Right ventricle myocardium superior (tissue), 1 donor: ENCODE measurements at places on chromosomes 16 and 17.

- DNase-seq = no peak
Measured at GRCh38 chr17:9361188-9361955, 214.2 kb downstream of the STX8 start.

GRCh38 chr16:3099732-3100499 lies 822 bp upstream of the ZSCAN10 start:
- DNase-seq = peak; percentile 96

DNA sequence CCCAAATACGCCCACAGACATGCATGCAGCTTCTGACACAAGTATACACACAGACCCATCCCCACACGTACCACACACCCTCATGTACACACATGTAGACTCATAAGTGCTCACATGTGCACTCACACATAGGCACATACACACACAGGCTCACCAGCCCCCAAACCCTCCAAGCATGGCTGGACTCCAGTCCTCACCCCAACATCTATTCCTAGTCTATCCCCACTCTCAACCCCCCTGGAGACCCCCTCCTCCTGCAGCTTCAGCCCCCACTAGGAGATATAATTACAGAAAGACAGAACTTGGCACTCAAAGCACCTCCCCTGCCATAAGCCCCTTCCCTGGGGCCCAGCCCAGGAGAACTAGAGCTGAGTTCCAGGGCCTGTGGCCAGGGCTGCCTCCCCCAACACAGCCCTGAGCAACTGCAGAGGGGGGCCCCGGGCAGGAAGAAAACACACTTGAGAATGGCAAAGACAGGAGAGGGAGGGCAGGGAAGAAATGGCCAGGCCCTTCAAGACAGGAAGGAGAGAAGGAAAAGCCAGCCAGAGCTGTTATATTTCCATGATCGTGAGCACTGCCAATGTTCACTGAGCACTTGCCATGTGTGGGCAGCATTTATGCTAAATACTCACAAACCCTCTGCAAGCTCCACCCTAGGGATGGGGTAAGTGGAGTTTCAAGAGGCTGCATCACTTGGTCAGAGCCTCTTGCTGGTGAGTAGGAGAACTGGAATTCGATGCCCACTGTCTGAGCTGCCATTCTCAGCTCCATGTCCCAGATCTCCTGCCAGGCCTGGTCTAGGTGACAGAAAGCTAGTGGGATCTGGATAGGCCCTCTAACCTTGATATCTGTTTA lies 224.5 kb downstream of the ZNF423 start:
- no peak for DNase-seq

DNA sequence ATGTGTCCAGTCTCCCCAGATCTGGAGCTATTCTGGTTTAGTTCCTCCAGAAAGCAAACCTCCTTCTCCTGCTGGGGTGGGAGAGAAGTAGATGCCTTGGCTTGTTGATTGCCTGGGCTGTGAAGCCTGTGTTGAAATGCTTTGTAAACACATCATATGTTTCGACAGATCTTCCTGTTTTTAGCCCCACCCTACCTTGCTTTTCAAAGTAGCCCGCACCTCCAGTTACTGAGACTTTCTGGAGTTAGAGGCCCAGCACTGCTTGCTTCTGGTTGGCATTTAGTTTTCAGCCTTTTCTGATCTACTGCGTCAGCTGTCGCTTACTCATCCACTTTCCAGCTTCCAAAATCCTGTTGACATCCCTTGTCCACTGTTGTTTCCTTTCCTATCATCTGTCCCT lies 17.9 kb upstream of the NDEL1 start:
- DNase-seq = no peak

DNA sequence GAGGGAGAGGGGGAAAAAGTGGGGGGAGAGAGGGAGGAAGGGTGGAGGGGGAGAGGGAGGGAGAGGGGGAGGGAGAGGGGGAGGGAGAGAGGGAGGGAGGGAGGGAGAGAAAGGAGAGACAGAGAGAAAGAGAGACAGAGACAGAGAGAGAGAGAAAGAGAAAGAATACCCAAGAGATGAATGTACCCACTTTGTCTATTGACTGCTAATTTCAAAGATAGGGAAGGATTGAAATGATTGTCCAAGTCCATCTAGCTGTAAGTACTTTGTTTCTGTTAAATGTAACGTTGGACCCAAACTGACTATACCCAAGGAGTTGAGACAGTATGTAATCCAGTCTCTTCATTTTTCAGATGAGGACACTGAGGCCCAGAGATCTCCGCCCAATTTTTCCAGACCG lies 374.9 kb downstream of the GRIN2A start:
- DNase-seq = no peak

GRCh38 chr17:11598274-11599221 lies at the start of gene DNAH9:
Gene DNAH9 (plus strand): TSS chr17:11598470. CDS start chr17:11598499, 29 bp downstream.
- peak; percentile 98 for DNase-seq

- no peak for DNase-seq
Measured at GRCh38 chr17:5297245-5297644, 15.2 kb downstream of the RABEP1 start.

DNA sequence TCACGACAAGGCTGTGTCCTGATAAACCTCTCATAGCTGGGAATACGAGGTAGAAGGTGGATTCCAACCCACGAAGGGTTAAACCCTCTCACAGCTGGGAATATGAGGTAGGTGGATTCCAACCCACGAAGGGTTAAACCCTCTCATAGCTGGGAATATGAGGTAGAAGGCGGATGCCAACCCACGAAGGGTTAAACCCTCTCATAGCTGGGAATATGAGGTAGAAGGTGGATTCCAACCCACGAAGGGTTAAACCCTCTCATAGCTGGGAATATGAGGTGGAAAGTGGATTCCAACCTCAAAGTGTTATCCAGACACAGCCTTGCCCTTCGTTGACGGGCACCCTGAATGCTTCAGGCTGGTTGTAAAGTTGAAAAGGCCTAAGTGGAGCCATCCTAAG lies 31.0 kb downstream of the AXIN1 start:
- DNase-seq = no peak

DNA sequence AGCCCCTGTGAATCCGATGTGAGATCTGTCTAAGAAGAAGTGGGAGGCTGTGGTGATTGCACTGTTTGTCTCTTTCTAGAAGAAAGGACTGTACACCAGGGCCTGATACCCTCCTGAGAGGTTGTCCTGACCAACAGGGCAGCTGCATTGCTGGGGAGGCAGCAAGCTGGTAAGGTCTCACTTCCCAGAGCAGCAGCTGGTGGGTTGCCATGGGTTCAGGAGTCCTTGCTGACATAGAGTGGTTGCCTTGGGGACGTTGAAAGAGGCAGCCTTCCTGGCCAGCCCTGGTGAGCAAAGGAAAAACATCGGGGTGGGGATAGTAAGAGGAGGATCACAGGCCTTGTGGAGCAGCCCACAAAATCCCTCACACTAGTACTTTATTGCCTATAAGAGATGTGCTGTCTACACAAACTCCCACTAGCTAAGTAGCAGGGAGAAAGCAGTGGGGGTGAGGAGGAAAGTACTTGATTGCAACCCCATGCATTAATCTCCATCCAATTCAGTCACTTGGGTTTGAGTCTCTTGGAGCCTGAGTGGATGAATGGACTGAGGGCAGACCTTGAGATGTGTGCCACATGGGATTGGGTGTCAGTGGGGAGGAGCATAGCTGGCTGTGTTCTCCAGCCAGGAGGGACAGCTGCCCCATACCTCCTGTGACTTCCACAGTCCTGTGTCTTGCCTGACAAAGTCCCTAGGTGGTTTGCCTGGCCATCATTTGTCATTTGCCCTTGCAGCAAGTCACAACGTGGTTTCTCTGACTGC lies 143.8 kb upstream of the RPL38 start:
- no peak for DNase-seq

GRCh38 chr17:20142268-20142667 lies 133.1 kb downstream of the SPECC1 start:
- no peak for DNase-seq

DNA sequence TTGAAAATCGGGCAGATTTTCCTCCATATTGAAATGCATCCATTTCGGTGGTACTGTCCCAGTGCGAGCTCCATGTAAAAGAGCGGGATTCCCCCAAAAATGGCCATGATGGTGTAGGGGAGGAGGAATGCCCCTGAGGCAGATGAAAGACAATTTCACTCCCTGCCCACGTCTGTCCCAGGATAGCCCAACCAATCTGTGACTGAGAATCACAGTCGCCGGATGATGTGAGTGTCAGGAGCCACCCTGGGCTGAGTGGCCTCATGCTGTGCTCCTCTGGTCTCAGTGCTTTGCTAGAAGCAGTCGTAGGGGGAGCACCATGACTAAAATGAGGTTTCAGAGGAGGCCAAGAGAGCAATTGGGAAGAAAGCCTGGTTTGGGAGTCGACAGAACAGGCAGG lies 16.7 kb downstream of the SLC6A4 start:
- no peak for DNase-seq

DNA sequence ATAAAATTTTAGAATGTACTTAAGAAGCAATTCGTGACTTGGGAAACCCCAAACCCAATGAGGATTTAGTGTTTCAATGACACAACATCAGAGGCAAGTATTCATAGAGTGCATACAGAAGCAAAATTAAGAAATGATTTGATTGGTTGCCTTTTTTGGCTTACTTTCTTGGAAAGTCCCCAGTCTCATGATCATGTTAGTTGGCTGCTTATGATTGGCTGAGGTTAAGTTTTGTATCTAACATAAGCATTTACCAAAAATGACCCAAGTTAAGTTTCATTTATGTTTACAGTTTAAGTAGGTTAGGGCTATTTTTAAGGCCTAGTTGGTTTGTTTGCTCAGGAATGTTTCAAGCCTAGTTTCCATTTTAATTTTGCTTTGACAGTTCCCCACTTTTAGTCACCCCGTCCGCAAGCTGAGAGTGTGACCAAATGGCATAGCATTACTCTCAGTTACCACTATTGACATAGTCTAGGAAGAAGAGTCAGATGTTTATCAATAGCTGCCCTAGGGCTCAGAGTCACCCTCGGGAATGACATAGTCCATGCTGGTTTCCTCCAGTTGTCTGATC lies 36.2 kb downstream of the DGKE start:
- no peak for DNase-seq

DNA sequence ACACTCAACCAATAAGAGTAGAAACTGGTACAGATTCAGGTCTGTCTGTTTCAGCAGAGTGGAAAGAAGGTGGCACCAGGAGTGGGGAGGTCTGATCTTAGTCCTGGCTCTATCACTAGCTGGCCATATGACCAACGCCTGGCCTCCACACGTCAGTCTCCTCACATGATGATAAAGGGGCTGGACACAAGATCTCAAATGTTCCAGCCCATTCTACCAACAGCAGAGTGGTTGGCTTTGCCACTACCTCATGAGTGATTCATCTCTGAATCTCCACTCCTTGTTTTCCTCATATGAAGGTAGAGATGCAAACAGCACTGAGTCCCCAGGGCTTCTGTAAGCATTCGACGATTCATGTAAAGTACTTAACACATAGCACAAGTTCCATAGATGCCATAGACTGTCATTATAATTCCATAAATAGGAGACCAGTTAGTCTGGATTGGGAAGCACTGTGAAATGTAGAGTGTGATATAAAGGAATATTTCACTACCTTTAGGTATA lies 281.9 kb upstream of the ASIC2 start:
- no peak for DNase-seq

GRCh38 chr16:20707461-20707860 lies 10.0 kb upstream of the ACSM1 start:
- DNase-seq = no peak

DNA sequence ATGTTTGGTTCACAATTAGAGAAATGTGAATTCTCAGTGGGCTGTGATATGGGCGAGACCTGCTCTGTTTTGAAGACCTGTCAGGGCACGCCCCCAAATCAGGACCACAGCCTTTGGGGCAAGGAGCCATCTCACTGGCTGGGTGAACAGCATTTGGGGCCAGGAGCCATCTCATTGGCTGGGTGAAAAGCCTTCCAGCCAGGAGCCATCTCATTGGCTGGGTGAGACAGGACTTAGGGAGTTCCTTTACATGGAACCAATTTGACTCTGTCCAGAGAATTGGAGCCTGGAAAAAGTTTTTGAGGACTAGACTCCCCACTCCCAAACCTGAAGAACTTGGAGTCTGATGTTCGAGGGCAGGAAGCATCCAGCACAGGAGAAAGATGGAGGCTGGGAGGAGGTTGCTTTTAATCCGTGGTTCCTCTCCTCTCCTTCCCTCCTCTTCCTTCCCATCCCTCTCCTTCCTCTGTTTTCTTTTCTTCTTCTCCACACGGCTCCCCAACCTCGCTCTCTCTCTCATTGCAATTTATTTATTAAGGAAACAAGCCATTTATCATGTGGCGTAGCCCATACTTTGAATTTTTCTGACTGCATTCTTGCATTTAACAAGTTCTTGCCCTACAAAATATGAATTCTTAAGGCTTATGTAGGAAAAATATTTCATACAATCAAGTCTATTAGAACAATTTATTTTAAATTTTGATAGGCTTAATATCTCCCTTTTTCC lies 19.7 kb downstream of the FOXL1 start:
- DNase-seq = no peak

GRCh38 chr17:78497115-78497540 lies 80.1 kb downstream of the DNAH17 start:
- peak; percentile 74 for DNase-seq

DNA sequence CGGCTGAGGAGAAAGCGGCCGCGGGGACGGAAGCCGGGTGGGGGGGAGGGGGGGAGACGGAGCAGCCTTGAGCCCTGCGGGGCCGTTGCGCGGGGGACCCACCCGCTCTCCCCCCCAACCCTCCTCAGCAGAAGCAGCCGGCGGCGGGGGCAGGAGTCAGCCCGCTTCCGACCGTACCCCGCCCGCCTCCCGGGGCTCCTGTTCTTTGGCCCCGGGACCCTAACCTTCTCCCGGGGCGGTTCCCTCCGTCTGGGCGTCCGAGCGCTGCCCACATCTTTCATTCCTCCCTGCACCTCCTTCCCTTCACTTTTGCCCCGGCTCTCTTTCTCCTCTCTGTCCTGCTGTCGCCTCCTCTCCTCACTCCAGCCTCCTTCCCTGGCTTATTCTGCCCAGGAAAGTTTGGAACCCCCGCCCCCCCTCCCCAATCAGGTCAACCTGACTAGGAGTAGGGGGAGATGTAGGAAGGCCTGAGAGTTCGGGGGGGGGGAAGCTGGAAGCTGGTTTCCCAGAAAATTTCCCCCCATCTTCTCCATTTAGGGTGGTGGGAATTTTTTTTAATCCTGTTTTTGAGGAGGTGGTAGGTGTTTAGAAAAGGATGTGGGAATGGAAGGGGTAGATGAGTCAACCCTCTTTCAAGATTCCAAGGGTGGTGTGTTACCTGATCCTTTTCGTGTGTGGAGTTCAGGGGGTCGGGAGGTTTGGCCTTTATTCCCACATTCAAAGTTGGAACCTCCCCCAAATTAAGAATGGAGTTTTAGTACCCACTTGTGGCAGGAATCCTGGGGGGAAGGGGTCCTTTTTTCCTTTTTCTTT lies 427 bp upstream of the NLK start:
- no peak for DNase-seq
